ENCODE measurements at places on chromosomes 12 and 14. TPM values are rescaled to one million over a fixed set of nuclear protein-coding genes. Genes with fewer than 3 reads are reported as not detected.

The FITM1 gene
- 0.51 TPM for total RNA-seq

DNA sequence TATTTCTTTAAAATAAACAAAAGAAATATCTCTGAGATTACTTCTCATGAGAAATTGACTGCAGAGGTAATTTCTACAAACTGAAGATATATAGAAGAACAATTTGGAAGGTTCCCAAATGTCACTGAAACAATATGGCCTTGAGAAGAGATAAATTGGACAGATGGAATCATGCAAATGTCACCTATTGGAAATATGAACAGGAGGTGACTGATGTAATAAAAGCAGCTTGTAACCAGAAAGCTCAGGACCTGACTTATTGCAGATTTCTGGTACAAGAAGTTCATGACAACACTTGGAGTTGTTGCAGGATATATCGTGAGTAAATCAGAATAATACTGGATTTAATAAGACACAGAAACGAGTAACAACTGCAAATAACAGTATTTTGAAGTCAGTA lies 93.3 kb upstream of the TRHDE start:
- DNase-seq = no peak

The GPD1 gene
- 0.26 TPM for total RNA-seq

The ASPG gene
- total RNA-seq = 6.9 TPM

DNA sequence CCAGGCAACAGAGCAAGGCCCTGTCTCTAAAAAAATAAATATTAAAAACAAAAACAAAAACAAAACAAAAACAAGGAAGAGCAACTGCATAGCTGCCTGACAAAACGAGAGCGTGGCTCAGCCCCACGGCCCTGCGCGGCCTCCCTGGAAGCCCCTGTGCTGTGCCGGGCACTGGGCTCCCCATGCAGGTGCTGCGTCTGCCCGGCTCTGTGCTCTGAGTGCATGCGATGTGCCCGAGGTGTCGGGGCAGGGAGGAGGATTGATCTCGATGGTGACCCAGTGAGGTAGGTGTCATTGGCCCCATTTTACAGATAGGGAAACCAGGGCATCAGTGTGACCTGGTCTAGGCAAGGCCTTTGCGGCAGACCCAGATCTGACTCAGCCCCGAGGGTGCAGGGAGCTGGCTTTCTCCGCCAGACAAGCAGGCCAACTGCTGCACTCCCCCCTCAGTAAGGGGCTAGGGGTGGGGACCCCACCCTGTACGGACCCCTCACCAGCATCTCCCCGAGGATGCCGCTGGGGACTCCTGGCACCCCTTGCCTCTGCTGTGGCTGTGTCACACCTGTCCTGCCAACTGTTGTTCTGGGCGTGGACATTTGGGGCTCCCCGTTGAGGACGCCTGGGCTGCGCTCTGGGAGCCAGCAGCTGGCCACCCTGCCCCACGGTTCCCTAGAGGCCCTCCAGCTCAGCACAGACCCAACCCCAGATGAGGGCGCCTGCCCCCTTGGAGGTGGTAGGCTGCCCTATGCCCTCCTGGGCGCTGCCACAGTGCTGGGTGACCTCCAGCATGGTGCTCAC lies 15.3 kb downstream of the GPR132 start:
- no peak for DNase-seq

DNA sequence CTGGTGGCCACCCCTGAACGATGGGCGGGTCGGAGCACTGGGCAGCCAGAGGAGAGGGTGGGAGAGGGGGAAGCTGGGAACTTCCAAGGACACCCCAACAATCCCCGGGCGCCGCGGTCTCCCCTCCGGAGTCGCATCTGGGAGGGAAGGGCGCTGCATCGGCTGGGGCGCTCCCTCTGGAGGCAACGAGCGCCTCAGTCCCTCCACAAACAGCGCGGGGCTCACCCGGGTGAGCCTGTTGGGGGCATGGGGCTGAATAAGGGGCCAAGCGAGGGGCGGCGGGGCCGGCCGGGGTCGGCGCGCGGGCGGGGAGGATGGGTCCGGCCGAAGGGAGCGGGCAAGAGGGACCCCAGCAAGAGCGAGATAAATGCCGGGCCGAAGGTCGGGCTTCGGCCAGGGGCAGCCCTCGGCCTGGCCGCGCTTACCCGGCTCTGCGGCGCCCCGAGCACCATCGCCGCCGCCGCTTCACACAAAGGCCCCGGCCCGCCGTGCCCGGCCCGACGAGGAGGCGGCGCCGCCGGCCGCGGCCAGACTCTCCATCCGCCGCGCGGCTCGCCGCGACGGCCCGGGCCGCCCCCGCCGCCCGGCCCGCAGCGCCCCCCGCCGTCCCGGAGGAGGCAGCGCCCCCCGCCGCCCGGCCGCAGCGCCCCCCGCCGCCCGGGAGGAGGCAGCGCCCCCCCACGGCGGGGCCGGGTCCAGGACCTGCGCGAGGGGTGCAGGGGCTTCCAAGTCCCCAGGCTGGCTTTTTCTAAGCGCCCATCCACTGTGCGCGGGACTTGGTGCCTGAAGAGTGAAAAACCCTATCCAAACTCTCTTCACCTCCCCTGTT lies at the start of gene ZBTB39:
Gene ZBTB39, minus strand, starts transcription at position 567 of the 829 bp plus-strand sequence. CDS start 1,629 bp downstream, outside the sequence.
- DNase-seq = no peak

The BCL11B gene
- total RNA-seq = 2.9 TPM

The POTEG gene
- total RNA-seq = not detected

- DNase-seq = no peak
These were observed 80.5 kb downstream of the FBXW8 start for GRCh38 chr12:116990971-116991966.

DNA sequence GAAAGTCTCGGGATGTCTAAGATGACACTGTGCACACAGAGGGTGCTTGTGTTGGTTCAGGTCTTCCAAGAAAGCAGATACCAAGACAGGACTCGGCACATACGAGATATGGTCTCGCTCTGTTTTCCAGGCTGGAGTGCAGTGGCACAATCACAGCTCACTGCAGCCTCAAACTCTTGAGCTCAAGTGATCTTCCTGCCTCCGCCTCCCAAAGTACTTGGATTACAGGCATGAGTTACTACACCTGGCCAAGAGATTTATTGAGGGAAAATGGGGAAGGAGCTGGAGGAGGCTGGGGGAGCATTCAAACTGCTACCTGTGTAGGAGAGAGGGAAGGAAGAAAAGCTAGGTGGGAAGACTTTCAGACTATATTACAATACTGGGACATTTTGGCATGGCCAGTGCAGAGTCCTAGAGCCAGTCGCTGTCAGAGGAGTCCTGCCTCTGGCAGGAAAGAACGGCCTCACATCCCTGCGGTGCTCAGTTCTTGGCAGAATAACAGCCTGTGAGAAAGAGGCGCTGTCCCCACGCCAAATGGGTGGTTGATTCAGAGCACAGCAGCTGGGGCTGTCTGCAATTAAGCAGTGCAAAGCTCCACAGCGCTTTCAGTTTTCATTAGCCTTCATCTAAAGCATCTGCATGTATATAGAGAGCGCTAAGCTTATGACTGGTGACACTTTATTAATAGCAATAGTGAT lies 18.3 kb downstream of the SLC17A8 start:
- no peak for DNase-seq

The TEX52 gene
- total RNA-seq = not detected

Data from bronchial epithelial cell (primary cell).